ENCODE measurements at places on chromosomes 2 and 18.

GRCh38 chr2:156430980-156431358 lies 5.2 kb upstream of the GPD2 start:
- H3K27me3 ChIP-seq = no peaks in the 10 kb centered on the region
- peaks cover 16% of the 10 kb centered on the region for H3K4me1 ChIP-seq
- H3K4me3 ChIP-seq = no peak overlapping the region

GRCh38 chr2:3536682-3537632 lies 17.6 kb upstream of the ADI1 start:
- H3K27ac ChIP-seq = peak overlapping the region; percentile 98
- peaks cover 17% of the 10 kb centered on the region for H3K4me1 ChIP-seq
- no peak overlapping the region for H3K4me3 ChIP-seq
- H3K27me3 ChIP-seq = no peaks in the 10 kb centered on the region
- peak; percentile 68 for DNase-seq
- no peaks in the 10 kb centered on the region for H3K36me3 ChIP-seq

GRCh38 chr18:62683935-62684334 lies 31.4 kb upstream of the PHLPP1 start:
- no peaks in the 10 kb centered on the region for H3K27me3 ChIP-seq
- no peaks in the 10 kb centered on the region for H3K4me1 ChIP-seq
- no peak overlapping the region for H3K27ac ChIP-seq
- no peaks in the 10 kb centered on the region for H3K36me3 ChIP-seq
- no peak overlapping the region for H3K4me3 ChIP-seq
- peak; percentile 9 for DNase-seq

DNA sequence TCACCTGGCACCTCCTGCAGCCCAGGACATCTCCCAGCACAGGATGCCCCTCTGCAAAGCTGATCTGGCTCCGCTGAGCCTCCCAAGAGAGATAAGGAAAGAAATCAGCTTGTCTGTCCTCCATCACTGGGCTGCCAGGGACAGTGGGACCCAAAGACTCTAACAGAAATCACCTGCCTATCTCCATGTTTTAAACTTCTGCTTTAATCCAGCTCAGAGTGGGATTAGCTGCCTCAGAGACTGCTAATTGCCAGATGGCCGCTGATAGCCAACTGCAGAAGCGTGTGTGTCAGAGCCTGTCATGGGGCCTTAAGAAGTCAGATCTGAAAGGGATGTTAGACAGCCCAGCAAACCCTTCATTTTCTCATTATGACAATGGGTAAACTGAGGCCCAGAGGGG lies 389.4 kb upstream of the KLHL29 start:
- H3K4me3 ChIP-seq = no peak overlapping the region
- H3K36me3 ChIP-seq = no peaks in the 10 kb centered on the region
- no peak for DNase-seq
- no peaks in the 10 kb centered on the region for H3K27me3 ChIP-seq

GRCh38 chr2:65779021-65779420 lies 346.6 kb upstream of the SPRED2 start:
- no peaks in the 10 kb centered on the region for H3K36me3 ChIP-seq
- no peak overlapping the region for H3K4me3 ChIP-seq
- H3K4me1 ChIP-seq = no peaks in the 10 kb centered on the region
- no peak for DNase-seq
- no peak overlapping the region for H3K27ac ChIP-seq

Data from hepatocyte (in vitro differentiated cells).